ENCODE measurements at places on chromosomes 5 and 9. TPM values are rescaled to one million over a fixed set of nuclear protein-coding genes. Genes with fewer than 3 reads are reported as not detected.

Gene FGF1
- total RNA-seq = not detected

Gene FGF18
- 1.7 TPM for total RNA-seq

Gene PCDHGB7
- total RNA-seq = 6.7 TPM

Gene LRRC19
- total RNA-seq = not detected

Gene DND1
- 1.8 TPM for total RNA-seq

Gene PCDHB8
- total RNA-seq = 7.6 TPM

Gene RNF183
- total RNA-seq = not detected

Gene CAMK2A
- 0.51 TPM for total RNA-seq

Gene RAD23B
- 114 TPM for total RNA-seq

Gene GNAQ
- total RNA-seq = 34.5 TPM

Gene HMCN2
- total RNA-seq = 0.05 TPM

Gene AKNA
- total RNA-seq = 10.1 TPM

Gene ECM2
- not detected for total RNA-seq

Gene ANKRD55
- not detected for total RNA-seq

Gene SLC36A1
- total RNA-seq = 13.6 TPM

Gene TNFSF8
- total RNA-seq = 0.15 TPM

Gene SPAG8
- 0.90 TPM for total RNA-seq

Gene CEP120
- 20.1 TPM for total RNA-seq

DNA sequence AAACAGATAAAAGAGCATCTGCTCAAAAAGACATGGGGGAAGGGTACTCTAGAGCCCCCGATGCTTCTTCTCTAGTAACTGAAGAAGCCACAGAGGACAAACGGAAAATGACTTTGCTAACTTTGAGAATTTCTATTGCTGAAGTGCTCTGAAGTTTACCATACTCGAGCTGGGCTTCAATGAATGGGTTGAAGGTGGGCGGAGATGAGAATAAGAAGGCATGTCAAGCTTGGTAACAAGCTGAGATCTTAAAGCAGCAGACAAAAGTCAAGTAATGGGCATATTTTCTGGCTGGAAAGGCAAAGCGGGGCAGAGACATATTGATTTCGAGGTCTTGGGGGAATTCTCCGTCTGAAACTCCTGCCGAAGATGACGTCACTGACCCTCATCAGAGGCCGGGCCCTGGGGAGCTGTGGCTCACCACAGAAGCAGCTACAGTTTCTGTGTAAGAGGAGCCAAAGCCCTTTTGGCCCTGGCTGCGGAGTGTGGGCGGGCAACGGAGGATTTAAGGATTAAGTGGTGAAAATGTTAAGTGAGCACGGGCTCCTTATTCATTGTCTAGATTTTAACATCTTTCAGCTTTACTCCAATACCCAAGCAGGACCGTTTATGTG lies 115.8 kb upstream of the SLIT3 start:
- DNase-seq = no peak

DNA sequence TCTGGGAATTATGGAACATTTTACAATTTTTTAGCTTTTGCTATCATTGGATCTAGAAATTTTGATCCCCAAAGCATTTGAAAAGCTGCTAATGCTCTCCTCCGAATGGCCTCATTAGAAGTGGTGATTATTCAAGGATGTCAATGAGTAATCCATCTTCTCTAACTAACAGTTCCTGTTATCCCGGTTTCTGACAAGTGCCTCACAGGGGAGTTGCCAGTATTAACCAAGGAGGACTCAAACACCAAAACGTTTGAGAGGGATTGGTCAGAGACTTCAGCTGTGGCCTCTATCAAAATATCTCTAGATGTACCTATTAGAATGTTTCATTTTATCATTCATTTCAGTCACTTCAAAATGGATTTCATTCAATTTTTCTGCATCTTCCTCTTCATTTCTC lies 208.3 kb upstream of the ITGA1 start:
- DNase-seq = no peak

GRCh38 chr5:36253575-36253974 lies 11.8 kb upstream of the NADK2 start:
- DNase-seq = no peak

GRCh38 chr9:124000784-124001457 lies 10.6 kb upstream of the LHX2 start:
- DNase-seq = no peak

DNA sequence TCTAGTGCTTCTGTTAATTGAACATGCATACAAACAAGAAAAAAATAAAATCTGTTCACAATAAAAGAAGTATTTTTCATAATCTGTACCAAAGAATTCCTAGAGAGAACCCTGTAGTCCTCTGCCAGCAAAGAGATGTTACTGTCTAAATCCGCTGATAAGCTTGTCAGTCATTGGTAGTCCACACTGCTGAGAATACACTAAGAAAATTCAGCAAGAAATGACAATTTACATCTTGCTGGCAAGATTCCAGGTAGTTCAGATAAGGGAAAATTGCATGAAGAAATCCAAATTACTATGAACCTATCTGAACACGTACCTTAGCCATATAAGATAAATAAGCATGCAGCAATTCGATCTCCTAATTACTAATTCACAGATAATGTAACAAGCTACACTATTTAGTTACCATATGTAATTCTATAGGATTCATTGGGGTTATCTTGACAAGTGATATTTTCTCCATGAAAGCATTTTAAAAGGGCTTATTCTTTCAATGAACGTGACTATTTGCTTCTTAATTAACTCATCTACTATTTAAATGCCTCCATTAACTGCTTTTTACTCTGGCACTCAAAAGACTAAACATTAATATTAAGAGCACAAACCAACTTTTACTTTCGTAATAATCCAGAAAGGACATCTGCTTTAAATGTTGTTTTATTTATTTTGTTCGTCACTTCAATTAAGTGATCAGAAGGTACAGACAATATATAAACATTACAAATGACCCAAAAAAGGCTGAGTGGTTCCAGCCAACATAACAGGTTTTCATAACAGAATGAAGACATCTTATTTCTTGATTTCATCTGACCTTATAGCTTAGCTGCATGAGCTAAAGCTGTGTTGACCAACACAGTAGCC lies 9.7 kb downstream of the MPDZ start:
- DNase-seq = no peak

- DNase-seq = no peak
Observed at GRCh38 chr5:139919308-139919707, 123.7 kb downstream of the PSD2 start.

DNA sequence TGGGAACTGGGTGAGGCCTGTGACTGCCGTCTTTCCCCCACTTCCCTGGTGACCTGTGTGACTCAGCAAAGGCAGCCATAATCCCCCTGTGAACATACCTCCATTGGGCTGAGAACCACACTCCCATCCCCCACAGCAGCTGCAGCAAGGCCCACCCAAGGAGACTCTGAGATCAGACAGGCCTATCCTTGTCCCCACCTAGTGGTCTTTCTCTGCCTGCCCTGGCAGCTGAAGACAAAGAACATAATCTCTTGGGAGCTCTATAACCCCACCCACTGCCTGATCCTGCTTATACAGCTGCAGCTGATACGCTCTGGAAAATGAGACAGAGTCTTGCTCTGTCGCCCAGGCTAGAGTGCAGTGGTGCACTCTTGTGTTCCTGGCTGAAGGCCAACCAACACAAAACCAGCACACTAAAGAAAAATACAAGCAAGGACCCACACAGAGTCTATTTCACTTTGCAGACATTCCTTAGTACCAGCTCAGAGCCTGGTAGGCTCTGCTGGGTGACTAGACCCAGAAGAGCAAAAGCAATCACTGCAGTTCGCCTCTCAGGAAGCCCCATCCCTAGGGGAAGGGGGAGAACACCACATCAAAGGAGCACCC lies 106.7 kb downstream of the MCTP1 start:
- no peak for DNase-seq

GRCh38 chr9:135991771-135992170 lies 30.6 kb upstream of the UBAC1 start:
- DNase-seq = no peak

GRCh38 chr9:98330831-98331230 lies 75.4 kb upstream of the TBC1D2 start:
- no peak for DNase-seq

GRCh38 chr5:38643616-38644015 lies 87.2 kb upstream of the LIFR start:
- DNase-seq = no peak

DNA sequence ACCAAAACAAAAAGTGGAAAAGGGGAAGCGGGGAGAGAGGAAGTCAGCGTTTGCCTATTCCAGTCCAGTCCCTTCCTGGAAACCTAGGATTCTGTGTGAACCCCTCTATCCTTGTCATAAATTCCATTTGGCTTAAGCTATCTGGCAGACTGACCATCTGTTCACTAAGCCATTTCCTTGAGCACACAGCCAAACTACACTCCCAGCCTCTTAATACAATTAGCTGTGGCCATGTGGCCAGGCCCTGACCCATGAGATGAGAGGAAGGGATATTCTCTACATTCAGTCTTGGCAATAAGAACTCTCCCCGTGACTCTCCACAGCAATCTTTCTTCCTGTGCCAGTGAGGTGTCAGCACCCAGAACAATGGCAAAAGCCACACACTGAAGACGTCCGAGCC lies 424.8 kb downstream of the TLE1 start:
- DNase-seq = no peak

DNA sequence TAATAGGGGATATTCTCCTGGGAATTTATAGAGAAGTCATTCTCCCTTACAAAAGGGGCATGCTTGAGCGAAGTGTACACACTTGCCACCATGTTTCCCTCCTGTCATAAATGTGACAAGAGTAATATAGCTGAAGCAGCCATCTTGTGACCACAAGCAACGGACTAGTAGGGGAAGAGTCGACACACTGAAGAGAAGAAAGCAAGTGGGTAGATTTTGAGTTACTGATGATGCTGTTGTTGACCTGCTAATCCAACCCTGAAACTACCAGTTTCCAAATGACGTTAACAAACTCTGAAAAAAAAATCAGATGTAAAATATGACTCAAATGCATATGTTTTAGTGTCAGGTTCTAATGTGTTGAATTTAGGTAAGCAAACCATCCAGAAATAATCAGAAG lies 350.4 kb downstream of the CDH10 start:
- no peak for DNase-seq

GRCh38 chr9:82254646-82255367 lies 266.2 kb downstream of the SPATA31D1 start:
- no peak for DNase-seq

GRCh38 chr9:37800631-37801286 lies at the start of gene DCAF10:
TSS of gene DCAF10 (plus strand) at chr9:37800797. CDS start at chr9:37800867, 70 bp downstream.
- DNase-seq = no peak

DNA sequence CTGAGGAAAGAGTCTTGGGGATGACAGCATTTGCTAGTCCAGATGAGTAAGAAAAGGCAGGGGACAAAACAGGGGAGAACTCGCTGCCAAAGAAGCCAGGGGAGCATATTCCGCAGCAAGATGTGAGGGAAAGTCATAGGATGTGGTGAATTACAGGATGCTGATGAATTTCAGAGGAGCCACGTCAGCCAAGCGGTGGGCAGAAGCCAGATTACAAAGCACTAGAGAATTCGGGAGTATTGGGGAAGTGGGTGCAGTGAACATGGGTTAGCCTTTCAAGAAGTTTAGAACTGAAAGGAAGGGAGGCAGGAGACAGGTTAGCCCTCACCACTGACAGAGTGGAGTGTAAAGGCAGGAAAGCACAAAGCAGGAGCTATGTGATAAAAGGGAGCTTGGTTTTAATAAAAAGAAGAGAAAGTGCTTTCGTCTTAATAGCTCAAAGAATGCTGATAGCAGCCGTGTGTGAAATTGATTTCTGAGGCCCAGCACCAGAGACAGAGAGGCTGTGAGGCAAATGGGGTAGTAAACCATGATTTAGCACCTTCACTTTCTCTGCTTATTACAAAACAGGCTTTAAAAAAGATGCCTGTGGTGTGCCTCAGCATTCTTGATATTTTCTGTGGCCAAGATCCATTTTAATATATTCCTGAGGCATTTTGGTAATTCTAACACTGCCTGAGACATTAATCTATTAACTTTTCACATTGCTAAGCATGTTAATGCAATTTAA lies 16.9 kb downstream of the ADAMTSL1 start:
- peak; percentile 59 for DNase-seq

- DNase-seq = no peak
Observed at GRCh38 chr5:148084269-148084668, 20.5 kb downstream of the SPINK5 start.

GRCh38 chr5:96626956-96627355 lies 35.2 kb upstream of the CAST start:
- no peak for DNase-seq

DNA sequence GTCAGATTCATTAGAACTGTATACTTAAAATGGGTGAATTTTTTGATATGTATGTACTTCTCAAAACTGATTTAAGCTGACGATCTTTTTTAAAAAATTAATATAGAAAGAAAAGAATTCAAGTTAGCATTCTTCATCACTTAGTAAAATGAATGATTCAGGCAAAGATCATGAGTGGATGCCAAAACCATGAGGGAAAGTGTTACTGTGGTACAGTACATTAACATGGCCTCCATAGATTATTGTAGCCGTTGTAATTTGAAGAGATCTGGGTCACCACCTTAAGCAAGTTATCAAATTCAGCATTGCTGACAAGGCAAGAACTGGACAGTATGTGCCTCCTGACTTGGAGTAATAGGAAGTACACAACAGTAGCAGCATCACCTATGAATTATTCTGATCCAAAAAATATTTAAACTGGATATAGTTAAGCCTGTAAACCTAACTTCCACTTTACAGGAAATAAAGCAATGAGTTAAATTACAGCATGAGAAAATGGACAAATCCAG lies 29.7 kb downstream of the C9orf85 start:
- DNase-seq = no peak

GRCh38 chr5:16952968-16953671 lies 17.0 kb upstream of the MYO10 start:
- no peak for DNase-seq

- DNase-seq = no peak
Observed at GRCh38 chr5:172104801-172105701, 83.0 kb downstream of the STK10 start.

DNA sequence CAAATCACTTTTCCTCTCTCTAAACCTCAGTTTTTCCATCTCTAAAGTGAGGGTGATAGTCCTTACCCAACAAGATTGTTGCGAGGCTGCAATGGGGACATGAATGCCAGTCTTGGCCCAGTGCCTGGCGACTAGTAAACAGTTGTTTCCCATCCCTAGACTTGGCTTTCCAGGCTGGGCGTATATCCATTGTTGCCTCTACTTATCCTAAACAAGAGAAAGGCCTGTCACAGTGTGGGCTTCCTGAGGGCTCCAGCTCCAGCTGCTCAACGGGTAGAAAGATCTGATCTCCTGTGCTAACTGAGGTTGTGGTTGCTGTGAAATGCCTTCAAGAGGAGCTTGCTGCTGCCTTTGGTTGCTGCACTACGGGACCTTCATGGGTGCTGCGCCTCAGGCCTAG lies 142.0 kb downstream of the NSG2 start:
- no peak for DNase-seq
